ENCODE measurements at places on chromosomes 1 and 21.

GRCh38 chr1:1858382-1859086 lies 32.4 kb downstream of the GNB1 start:
- no peak for DNase-seq

DNA sequence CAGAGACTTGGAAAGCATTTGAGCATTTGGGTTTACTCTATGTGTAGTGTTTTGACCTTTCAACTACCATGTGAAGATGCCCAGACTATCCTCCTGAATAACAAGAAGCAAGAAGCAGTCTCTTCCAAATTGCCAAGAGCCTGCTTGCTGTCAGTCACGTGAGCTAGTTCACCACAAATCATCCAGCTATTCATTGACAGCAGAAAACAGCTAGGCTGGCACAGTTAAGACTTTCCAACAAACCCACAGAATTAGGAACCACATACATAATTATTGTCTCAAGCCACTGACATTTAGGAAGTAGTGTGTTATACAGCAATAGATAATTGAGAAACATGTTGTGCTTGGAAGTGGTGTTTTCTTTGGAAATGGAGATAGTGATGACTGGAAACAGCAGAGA lies 1652.0 kb downstream of the NCAM2 start:
- no peak for DNase-seq

DNA sequence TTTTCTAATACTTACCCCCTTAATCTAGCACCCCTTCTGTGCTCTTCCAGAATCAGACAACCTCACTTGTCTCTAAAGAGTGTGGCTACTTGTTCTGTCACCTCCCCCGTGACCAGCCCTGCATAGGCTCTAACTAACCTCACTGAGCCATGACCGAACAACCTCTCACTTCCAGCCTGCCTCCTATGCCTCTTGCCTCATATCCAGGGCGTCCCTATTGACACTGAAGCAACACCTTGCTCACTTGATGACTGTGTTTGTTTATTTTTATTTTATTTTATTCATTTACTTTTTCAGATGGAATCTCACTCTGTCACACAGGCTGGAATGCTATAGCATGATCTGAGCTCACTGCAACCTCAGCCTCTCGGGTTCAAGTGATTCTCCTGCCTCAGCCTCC lies 235.1 kb upstream of the B3GALT2 start:
- no peak for DNase-seq

DNA sequence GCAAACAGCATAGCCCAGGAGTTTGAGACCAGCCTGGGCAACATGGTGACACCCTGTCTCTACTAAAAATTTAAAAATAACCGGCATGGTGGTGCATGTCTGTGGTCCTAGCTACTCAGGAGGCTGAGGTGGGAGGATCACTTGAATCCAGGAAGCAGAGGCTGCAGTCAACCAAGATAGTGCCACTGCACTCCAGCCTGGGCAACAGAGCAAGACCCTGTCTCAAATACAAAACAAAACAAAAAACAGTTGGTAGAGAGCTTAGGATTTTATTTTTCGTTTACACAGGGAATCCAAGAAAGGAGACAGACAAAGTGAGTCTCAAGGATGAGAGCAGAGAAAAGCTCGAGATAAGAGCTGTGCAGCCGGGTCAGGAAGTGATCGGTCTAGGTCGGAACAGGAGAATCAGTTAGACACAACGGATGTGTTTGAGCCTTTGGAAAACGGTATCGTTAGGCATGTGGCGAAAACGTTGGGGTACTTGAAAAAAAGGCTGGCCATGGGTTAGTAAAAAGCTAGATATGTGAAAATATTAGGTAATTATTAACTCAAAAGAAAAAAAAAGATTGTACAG lies 1.7 kb upstream of the MIB2 start:
- DNase-seq, result no peak

DNA sequence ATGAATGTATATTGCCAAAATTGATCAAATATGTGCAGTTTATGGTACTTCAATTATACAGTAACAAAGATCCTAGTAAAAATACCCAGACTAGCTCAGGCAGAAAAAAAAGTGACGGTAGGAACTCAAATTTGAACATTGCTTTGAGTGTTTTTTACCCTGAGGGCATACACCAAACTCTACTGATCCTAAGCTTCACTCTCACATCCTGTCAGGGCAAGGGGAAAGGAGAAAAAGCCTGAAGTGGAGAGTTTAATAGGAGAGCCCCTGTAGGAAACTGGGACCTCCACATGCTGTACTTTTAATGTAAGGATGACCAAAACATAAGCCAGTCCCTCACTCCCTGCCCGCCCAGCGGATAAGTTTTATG lies 59.8 kb upstream of the GNG12 start:
- DNase-seq, result no peak

DNA sequence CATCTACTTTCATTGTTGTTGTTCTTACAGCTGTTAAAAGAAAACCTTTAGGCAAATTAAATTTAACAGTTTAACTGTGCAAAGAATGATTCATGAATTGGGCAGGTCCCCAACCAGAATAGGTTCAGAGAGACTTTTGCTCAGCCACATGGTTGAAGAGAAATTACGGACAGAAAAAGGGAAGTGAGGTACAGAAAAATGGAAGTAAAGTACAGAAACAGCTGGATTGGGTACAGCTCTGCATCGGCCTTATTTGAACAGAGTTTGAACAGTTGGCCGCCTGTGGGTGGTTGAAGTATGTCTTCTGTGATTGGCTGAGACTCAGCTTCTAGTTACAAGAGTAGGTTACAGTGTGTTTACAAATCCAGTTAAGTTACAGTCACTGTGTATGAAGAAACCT lies 210.1 kb downstream of the FGGY start:
- DNase-seq, result no peak

- DNase-seq, result no peak
These were observed 650.0 kb downstream of the SMYD3 start for GRCh38 chr1:245856944-245857531.

GRCh38 chr1:183090391-183091006 lies 67.3 kb downstream of the LAMC1 start:
- DNase-seq, result peak; percentile 27

DNA sequence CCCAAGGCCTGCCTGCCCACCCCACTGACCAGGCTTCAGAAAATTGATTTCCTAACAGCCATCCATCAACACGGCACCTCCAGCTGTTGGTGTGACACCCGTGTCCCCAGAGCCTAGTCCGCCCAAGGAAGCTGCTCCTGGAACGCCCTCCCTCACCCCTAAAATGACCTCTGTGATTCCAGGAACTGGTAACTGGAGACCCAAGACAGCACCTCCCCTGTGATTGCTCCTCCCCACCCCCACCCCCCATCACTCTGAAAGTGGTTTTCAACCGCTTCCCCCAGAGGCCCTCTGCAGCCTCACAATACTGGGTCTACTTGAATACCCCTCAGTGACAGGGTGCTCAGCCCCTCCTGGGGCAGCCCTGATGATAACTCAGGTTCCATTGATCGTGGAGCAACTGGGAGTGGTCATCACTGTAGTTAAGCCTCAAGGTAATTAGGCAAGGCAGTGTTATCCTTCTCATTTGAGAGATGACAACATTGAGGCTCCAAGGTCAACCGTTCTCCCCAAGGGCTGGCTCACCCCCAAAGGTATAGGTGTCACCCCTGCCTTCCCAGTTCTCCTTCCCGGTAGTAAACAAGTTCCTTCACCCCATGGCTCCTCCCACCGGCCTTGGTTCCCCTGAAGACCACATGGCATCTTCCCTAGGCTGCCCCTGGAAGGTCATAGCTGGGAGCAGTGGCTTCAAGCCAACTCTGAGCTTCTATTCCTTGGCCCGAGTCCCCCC lies 52.0 kb downstream of the TAS1R2 start:
- DNase-seq, result no peak

GRCh38 chr21:45378258-45378966 lies 26.6 kb upstream of the COL18A1 start:
- no peak for DNase-seq

Data from posterior cingulate gyrus (tissue), 11 donors.